Right ventricle myocardium inferior (tissue), 1 donor: ENCODE measurements at places on chromosomes 11 and 22. TPM values are rescaled to one million over a fixed set of nuclear protein-coding genes. Genes with fewer than 3 reads are reported as not detected.

The MRGPRX2 gene
- not detected for total RNA-seq

DNA sequence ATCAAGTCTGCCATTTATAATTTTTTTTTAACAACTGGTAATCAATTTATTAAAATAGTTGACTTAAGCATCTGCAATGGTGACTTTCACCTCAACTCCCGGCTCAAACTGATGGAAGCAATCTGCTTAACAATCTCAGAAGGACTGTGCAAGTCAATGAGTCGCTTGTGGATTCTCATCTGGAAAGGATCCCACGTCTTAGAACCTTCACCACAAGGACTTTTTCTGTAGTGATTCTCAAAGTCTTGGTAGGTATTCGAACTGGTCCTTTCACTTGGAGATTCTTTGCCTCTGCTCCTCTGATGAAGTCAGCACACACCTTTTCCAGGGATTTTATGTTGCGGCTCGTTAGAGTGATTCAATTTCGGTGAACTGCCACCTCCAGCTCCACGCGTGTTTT lies 7.3 kb downstream of the RSF1 start:
- no peak for DNase-seq

DNA sequence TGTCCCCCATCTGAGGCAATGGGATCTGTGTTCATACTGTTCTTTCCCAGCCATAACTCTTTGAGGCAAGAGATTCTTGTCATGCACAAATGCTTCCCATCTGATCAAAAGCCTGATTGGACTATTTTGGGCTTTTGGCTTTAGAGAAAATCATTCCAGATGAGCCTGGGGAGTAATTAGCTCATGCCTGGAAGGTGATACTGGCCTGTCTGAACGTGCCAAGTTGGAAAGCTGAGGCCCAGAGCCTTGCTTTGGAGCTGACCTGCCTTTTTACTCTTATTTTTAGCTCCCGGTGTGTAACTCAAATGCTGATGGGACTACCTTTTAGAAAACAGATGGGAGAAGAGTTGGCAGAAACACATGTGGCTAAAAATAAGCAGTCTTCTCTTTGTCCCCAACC lies 105.0 kb downstream of the DBX1 start:
- DNase-seq = no peak

DNA sequence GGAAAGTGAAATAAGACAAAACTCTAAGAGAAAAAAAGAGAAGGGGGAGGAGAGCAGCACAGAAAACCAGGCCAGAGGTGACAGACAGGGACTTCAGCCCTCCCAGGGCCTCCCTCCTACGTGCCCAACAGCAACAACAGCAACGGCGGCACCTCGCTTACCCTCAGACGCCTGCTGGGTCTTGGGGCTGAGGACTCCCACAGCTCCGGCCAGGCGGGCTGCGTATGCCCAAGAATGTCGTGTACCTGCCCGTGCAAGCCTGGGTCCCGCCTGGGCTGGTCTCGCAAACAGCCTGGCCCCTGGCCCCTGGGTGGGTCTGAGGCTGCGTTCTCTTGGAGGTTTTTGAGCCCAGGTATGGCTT lies 30.5 kb downstream of the ARAP1 start:
- DNase-seq = peak; percentile 73
